ENCODE measurements at places on chromosomes 16 and 17.
A peak's percentile ranks its signal among the peaks of the same experiment; 100 is the strongest.

DNA sequence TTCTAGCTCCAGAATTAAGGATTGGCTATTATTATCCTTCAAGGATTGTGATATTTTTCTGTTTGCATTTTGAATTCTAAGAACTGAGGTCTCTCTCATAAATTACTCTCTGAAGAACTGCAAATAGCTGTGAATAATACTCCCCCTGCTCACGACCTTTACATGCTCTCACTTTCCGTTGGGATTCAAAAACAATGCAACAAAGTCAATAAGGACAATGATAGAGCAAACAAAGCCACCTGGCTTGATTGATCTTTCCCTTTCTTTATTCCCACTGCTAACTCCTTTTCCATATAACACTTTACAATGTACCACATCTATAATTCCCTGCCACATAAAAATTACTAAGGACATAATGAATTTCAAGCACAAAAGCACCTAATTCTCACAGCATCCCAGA, 523.0 kb upstream of the CA10 start:
- DNase-seq: peak; percentile 87

- no peak for DNase-seq
These were observed 56.9 kb upstream of the RASL10B start for GRCh38 chr17:35674552-35674951.

DNA sequence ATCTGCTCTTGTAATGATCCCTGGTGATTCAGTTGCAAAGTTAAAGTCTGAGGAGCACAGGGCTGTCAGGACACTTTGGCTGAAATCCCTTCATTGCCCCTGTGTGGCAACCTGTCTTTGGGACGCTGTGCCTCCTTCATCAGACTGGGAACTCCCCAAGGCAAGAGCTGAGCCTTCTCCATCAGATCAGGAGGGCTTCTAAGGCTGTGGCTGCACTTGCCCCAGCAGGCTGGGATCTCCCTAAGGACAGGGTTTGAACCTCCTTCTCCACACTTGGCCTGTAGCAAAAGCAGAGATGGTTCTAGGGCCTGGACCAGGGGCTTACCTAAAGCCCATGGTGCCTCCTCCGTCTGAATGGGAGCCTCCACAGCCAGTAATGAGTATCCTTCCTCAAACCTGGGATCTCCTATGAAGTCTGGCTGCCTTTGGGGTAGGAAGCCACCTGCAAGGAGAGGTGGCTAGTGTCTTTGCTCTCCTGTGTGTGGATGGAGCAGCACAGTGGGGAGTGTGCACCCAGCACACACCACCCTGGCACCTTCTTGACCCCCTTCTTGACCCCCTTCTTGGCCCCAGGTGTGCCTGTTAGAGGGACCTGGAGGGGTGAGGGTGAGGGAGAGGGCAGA, 79.0 kb upstream of the NKD1 start:
- DNase-seq: no peak

DNA sequence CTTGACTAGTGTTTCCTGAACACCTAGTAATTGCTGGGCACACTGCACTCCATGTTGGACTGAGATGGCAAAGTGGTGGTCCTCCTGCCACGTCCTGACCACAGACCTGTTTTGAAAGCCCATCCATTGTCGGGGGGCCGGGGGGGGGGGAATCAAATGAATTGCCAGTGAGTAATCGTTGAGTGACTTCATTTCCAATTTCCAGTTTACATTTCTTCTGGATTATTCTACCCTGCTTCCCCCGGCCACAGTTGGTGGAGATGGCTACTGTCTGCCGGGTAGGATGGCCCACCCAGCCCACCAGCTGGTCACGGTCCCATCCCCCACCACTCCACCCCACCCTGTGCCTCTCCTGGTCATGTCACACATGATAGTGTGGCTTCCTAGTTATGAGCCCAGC, 18.2 kb downstream of the RAI1 start:
- no peak for DNase-seq

DNA sequence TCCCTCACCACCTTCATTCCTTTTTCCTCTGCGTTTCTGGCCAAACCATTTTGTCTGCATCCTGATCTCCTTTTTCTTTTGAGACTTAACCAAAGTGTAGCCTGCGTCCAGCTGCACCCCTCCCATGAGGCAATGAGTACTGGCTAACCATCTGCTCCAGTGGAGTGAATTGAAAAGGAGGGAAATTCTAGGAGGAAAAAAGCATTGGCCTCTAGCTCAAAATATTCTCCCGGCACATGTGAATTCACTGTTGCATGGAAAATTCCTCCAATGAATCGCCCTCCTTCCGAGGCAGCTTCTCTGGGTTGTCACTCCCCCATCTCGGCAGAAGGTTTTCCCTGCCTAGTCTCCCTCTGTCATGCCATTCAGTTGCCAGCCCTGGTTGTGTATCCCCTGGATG, 5.6 kb downstream of the RAP1GAP2 start:
- no peak for DNase-seq

DNA sequence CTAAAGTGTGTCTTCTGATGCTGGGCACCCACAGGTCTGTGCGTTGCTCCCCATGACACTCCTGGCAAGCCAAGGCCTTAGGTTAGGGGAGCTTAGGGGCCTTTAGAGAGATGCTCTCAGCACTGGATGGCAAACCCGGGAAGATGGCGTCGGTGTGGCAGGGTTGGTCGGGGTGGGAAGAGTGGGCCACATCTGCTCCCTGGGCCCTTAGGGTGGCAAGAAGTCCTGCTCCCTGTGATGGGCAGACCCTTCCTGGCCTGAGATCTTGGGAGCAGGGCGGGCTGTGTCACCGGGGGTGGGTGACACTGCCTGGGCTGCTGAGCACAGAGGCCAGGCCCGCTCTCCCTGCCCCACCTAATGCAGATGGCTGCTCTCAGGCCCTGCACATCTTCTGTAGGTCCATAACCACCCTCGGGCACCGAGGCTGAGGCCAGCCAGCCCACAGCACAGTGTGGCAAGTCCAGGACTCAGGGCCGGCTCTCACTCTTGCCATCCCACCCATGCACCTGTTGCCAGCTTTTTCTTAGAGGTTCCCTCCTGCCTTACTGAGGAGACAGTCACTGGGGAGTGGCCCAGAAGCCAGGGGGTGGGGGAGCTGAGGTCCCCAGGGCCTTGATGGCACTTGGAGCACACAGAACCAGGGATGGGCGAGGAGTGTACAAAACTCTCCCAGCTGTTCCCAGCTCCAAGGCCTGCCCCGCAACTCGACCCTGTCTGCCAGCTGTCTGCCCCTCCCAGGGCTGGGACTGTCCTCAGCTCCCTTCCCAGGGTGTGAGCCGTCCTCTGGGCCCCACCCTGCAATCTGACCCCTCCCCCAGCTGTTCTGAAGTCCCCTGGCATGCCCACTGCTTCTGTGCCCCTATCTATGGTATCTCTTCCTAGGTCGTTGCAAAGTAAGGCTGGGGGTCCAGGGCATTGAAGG, 4.4 kb upstream of the MTSS2 start:
- DNase-seq: no peak

- DNase-seq: no peak
These were observed 357.3 kb upstream of the XYLT1 start for GRCh38 chr16:17828012-17828411.

DNA sequence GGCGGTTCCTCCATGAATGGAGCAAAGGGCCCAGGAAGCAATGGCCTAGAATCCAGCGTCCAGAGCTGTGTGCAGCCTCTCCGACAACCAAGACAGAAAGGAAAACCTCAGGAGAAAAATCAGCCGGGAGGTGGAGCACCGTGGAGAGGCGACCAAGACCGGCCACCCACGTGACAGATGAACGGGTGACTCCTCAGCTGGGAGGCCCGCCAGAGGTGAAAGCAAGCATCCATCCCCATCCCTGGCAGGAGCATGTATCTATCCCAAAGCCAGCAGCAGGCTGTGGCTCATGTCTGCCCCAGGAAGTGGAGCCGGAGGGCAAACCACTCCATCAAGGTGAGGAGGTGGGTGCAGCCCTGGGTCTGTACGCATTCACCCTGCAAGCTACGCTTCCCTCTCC, 52.1 kb downstream of the FOXL1 start:
- DNase-seq: no peak

GRCh38 chr17:67374329-67375053, 2.6 kb upstream of the PITPNC1 start:
- peak; percentile 57 for DNase-seq

All from NCI-H1930 (cell line).